Stimulated activated CD4-positive, alpha-beta T cell treated with anti-CD3 and anti-CD28 coated beads, TNF-alpha, amount 100 ng/mL, for 24 hours (primary cell): ENCODE measurements at places on chromosomes 16 and 17.
A peak's percentile ranks its signal among the peaks of the same experiment; 100 is the strongest.

- peak; percentile 15 for DNase-seq
Measured at GRCh38 chr17:9291912-9292560, 270.7 kb downstream of the NTN1 start.

GRCh38 chr16:67395105-67395457, 1.8 kb upstream of the TPPP3 start:
- no peak for DNase-seq

DNA sequence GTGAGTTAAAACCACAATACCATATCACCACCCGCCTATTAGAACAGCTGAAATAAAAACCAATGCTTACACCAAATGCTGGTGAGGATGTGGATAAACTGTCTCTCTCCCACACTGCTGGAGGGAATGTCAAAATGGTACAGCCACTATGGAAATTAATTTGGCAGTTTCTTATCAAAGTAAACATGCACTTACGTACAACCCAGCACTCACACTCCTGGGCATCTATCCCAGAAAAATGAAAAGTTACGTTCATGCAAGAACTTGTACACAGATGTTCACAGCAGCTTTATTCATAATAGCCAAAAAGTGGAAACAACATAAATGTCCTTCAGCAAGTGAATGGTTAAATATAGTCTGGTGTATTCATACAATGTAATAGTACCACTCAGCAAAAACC, 173.2 kb upstream of the MYOCD start:
- no peak for DNase-seq

DNA sequence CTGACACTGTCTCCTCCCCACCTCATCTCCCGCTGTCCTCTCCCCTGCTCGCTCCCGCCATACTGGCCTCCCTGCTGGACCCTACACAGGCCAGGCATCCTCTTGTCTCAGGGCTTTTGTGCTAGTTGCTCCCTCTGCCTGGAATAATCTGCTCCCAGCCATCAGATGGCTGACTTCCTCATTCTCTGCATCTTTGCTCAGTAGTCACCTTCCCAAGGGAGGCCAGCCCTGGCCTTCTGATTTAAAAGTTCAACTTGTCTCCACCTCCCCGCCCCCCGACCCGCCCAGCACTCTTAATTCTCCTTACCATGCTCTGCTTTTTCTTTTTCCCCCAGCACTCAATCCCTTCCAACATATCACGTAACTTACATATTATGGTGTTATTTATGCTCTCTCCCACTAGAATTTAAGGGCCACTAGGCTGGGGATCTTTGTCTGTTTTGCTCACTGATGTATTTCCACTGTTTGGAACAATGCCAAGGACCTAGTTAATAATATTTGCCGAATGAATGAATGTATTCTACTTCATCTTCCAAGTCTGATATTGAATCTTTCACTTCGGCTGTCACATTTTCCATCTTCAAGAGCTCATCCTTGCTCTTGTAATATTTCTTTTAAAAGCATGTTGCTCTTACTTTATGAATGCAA, 178.3 kb downstream of the CDK5R1 start:
- no peak for DNase-seq
